ENCODE measurements at places on chromosomes 3 and 15. TPM values are rescaled to one million over a fixed set of nuclear protein-coding genes. Genes with fewer than 3 reads are reported as not detected.

GRCh38 chr3:42055291-42055690 lies 35.9 kb upstream of the TRAK1 start:
- no peak for DNase-seq

Gene LIPH
- total RNA-seq = 0.48 TPM

DNA sequence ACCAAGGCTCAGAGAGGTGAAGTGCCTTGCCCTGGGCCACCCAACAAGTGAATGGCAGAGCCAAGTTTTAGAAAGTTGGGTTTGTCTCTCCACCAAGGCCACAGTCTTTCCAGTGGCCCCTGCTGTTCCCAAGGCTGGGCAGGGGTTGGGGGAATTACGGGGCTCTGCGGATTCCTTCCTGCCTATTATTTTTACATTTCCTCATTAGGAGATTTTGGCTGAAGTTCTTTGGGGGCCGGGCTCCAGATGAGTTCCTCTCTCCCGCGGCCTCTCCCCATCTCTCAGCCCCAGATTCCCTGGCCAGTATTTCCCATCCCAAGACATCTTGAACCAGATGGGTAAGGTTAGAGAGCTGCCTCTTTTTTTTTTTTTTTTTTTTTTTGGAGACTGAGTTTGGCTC lies 44.0 kb upstream of the SMAD6 start:
- DNase-seq = no peak

Gene LNP1
- total RNA-seq = 1.3 TPM

- DNase-seq = no peak
Measured at GRCh38 chr15:58474741-58475323, 43.0 kb downstream of the LIPC start.

GRCh38 chr3:138114988-138115971 lies at the start of gene DZIP1L:
TSS of gene DZIP1L (minus strand) at chr3:138115608. CDS start at chr3:138103971, 11,637 bp downstream.
- DNase-seq = no peak

DNA sequence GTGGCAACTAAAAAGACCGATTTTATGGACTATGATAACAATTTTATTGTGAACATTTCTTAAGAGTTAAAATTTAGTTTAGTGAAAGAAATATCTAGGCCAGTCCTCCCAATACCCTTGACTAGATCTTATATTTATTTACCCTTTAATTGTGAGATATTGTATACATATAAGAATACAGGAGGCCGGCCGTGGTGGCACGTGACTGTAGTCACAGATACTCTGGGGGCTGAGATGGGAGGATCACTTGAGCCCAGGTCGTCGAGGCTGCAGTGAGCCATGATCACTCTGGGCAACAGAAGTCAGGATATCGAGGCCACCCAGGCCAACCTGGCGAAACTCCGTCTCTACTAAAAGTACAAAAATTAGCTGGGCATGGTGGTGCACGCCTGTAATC lies 756 bp upstream of the RMDN3 start:
- no peak for DNase-seq

DNA sequence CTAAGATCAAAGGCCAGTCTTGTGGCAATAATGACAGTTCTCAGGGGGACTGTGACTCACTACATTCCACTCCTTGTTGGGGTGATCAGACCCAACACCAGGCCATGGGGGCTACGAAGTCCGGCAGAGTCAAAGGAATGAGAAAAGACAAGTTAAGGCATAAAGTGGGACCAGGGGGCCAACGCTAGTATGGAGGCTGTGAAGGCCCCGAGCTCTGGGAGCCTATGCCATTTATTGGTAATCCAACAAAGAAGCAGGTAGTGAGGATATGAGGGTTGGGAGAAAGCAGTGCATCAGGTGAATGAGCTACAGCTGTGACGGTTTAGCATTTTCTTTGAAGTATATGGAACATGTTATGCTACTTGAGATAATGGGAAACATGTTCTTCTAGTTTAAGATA lies 104.4 kb upstream of the C2CD4B start:
- no peak for DNase-seq

Gene TGFBR2
- 372 TPM for total RNA-seq

- DNase-seq = no peak
Measured at GRCh38 chr15:69509131-69509530, 56.5 kb downstream of the RPLP1 start.

DNA sequence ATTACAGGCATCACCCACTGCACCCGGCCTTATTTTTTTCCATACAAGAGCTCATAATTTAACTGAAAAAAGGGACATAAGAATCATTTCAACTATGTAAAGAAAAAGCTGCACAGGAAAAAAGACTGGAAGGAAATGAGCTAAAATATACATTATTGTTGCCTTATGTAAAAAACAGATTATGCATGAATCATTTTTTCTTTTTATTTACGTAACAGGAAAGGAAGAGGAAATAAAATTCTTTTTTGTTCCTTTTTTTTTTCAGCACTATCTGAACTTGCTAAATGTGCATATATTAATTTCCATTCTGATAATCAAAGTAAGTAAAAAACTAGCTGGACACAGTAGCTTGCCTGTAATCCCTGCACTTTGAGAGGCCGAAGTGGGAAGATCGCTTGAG lies 12.1 kb downstream of the KIF9 start:
- DNase-seq = no peak

DNA sequence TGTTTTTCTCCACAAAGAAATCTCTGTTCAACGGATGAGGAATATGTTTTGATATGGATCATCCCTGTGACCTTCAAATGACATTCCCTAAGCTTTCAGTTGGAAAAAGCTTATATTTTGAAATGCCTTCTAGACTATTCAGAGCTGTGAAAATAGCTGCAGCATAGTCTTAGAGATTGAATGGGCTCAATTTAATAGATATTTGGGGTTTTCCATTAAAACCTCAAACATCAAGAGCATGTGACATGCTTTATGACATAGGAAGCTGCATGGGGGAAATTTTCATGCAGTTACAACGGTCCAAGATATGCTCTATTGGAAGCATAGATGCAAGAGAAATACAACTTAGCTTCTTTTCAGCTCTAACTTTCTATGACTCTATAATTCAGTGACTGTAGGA lies 102.8 kb downstream of the LSAMP start:
- no peak for DNase-seq

DNA sequence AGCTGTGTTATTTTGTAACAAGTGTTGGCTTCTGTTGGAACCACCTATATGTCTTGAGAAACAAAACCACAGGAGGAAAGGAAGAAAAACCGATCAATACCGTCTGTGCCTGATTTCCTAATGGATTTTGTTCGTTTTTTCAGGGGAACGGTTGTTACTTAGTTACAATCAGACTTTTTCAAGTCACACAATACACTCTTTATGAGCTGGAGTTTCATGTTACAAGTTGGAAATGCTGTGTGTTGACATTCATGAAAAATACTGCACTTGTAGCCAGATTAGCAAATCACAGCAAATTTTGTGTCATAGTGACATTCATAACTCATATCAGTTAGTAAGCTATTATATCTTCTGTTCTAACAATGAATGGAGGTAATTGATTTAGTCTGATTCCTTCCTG lies 78.9 kb downstream of the SLTM start:
- no peak for DNase-seq

DNA sequence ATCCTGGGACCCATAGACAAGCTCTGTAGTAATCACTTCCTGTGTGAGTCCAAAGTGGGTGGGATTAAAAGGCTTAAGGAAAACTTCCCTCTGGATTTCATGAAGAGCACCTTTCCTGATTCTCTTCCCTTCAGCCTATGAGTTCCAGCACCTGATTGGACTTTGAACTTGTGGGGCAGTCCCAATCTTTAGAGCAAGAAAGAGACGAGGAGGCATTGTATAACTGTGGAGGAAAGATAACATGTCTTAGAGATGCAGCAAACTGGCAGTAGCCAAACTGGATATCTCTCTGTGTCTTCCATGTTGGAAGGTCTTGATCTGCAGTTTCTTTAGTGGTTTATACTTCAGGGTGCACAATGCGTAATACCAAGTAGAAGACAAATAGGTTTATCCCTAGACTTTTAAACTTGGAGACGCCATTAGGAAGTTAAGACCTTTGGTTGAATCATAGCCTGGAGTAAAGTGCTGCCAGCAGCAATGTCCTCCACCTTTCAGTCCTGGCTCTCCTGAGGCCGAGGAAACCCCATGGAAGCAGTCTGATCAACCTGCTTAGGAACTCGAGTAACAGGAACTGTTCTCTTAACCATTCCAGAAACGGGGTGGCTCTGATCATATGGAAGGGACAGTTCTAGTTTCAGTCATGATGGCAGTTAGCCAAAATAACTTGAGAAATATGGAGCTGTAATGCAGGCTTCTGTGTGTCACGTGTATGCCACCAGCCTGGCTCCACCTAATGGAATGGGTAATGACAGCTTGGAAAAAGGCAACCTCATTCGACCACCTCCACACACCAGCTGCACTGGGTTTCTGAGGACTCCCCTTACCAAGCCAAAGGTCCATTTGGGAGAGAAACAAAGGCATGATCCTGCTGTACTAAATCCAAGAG lies 4.7 kb downstream of the EIF1B start:
- DNase-seq = no peak

GRCh38 chr3:17885986-17886385 lies 143.6 kb upstream of the TBC1D5 start:
- no peak for DNase-seq
